Glutamatergic neuron (in vitro differentiated cells): ENCODE measurements at places on chromosomes 5 and 9. TPM values are rescaled to one million over a fixed set of nuclear protein-coding genes. Genes with fewer than 3 reads are reported as not detected.

- no peaks in the 10 kb centered on the region for H3K36me3 ChIP-seq
- H3K27ac ChIP-seq = no peak overlapping the region
- H3K4me3 ChIP-seq = no peak overlapping the region
- H3K27me3 ChIP-seq = peaks cover 4% of the 10 kb centered on the region
These were observed 87.0 kb upstream of the BOD1 start for GRCh38 chr5:173703466-173703865.

DNA sequence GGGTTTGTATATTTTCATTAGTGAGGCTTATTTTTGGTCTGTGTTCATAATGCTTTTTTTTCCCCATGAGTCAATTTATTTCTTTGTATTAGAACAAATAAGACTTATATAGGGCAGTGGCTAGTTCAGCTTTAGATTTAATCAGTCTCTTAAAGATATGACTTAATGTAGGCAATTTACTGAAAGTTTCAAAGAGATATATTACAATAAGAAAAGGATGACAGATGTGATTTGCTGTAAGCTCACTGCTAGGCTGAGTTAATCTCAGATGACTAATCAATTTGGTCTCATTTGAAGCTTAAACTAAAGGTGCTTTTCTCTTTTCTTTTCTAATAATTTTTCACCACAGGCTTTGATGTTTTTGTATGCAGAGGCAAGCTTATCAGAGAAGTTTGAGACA lies 291.8 kb upstream of the DAP start:
- H3K27me3 ChIP-seq = peaks cover 2% of the 10 kb centered on the region
- H3K36me3 ChIP-seq = peaks cover 11% of the 10 kb centered on the region
- no peak overlapping the region for H3K27ac ChIP-seq
- H3K4me1 ChIP-seq = no peaks in the 10 kb centered on the region
- DNase-seq = no peak

- no peak overlapping the region for H3K27ac ChIP-seq
- no peak overlapping the region for H3K4me3 ChIP-seq
- no peak for DNase-seq
- H3K27me3 ChIP-seq = peaks cover 2% of the 10 kb centered on the region
- H3K4me1 ChIP-seq = peaks cover 14% of the 10 kb centered on the region
These were observed 198.7 kb upstream of the KLF9 start for GRCh38 chr9:70613024-70613768.

DNA sequence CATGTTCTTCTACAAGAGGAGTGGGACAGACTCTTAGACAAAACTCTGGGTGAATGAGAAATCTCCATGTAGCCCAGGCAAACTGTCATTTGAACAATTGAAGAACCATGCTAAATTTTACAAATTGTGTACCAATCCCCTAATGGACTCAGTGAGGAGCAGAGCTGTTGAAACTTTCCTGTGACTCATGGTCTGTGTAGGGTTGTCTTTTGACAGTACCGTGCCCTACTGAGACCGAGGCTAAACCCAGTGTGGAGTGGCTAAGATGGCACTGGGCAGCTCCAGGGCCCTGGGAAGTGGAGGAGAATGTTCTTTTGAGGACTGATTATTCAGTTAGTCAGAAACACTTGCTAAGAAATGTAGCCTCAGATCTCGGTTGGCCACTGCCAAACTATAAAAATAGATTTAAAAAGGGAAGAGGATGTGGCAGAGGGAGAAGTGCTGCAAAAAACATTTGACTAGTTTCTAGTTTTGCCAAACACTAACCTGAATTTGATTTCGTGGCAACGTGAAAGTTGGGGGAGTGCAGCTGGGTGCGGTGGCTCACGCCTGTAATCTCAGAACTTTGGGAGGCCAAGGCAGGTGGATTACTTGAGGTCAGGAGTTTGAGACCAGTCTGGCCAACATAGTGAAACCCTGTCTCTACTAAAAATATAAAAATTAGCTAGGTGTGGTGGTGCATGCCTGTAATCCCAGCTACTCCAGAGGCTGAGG lies 24.7 kb downstream of the POU4F3 start:
- H3K4me1 ChIP-seq = peaks cover 19% of the 10 kb centered on the region
- no peak overlapping the region for H3K27ac ChIP-seq
- H3K4me3 ChIP-seq = no peak overlapping the region
- peaks cover 5% of the 10 kb centered on the region for H3K27me3 ChIP-seq
- H3K36me3 ChIP-seq = no peaks in the 10 kb centered on the region

- no peak overlapping the region for H3K27ac ChIP-seq
- DNase-seq = no peak
- H3K36me3 ChIP-seq = no peaks in the 10 kb centered on the region
- peaks cover 2% of the 10 kb centered on the region for H3K4me1 ChIP-seq
These were observed 119.5 kb upstream of the PLCXD3 start for GRCh38 chr5:41629897-41630296.

DNA sequence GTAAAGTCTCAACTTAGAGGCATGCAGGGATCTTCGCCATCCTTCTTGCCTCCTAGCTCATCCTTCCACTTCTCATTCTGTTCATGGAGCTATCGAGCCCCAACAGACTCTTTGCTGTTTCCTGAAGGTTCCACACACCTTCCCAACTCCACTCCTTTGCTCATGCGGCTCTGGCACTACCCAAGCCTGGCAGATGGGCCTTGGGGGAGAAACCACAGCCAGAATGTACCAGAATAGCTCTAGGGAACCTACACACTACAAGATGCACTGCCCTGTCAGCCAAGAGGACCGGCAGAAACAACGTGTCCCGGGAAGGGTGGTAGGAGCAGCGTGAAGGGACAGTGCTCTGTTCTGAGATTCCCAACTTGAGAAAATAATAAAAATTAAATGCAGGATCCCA lies 178.9 kb downstream of the GABBR2 start:
- H3K4me1 ChIP-seq = peaks cover 13% of the 10 kb centered on the region
- H3K36me3 ChIP-seq = peaks cover 4% of the 10 kb centered on the region
- DNase-seq = no peak
- H3K27me3 ChIP-seq = peaks cover 4% of the 10 kb centered on the region

- peaks cover 4% of the 10 kb centered on the region for H3K36me3 ChIP-seq
- no peak overlapping the region for H3K27ac ChIP-seq
- no peak overlapping the region for H3K4me3 ChIP-seq
- H3K27me3 ChIP-seq = peaks cover 4% of the 10 kb centered on the region
- H3K4me1 ChIP-seq = peaks cover 5% of the 10 kb centered on the region
- no peak for DNase-seq
These were observed 159.1 kb downstream of the PAX5 start for GRCh38 chr9:36874921-36875320.

- peak; percentile 85 for DNase-seq
- H3K36me3 ChIP-seq = no peaks in the 10 kb centered on the region
- H3K4me1 ChIP-seq = no peaks in the 10 kb centered on the region
- H3K27me3 ChIP-seq = peaks cover 4% of the 10 kb centered on the region
These were observed 486 bp downstream of the NPDC1 start for GRCh38 chr9:137045294-137046087.

DNA sequence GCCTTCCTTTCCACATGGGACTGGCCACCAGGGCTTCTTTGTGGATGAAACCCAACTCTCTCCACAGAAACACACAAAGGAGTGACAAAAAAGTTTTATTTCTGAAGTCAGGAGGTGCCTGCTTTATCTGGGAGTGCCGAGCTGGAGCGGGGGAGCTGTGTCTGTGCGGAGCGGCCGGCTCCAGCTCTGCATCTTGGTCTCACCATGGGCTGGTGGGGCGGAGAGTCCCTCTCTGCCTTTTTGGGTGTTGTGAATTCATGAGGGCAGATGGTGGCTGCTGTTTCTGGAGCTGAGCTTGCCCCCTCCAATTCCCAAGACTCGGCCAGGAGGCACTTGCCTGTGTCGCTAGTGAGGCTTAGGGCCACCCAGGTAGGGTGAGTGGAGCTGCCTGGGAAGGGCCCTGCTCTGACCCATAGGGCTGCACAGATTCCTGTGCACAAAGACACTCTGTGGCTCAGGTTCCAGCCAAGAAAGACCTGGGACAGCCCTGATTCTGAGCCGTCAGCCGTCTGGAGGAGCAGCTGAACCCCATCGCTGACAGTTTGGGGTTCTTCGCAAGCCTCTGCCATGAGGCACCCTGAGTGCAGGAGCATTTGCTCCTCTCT lies 1.4 kb downstream of the DBH start:
- no peak for DNase-seq
- H3K27ac ChIP-seq = no peak overlapping the region

GRCh38 chr9:38160613-38161215 lies 91.7 kb upstream of the SHB start:
- no peak overlapping the region for H3K27ac ChIP-seq
- H3K27me3 ChIP-seq = peaks cover 7% of the 10 kb centered on the region
- peaks cover 2% of the 10 kb centered on the region for H3K4me1 ChIP-seq
- H3K4me3 ChIP-seq = no peak overlapping the region
- peak; percentile 76 for DNase-seq

PPP3R2 gene
- total RNA-seq = not detected

GRCh38 chr9:97793067-97793466 lies 60.0 kb upstream of the FOXE1 start:
- H3K27ac ChIP-seq = no peak overlapping the region
- H3K36me3 ChIP-seq = peaks cover under 1% of the 10 kb centered on the region
- H3K27me3 ChIP-seq = no peaks in the 10 kb centered on the region
- no peak overlapping the region for H3K4me3 ChIP-seq
- DNase-seq = no peak
- no peaks in the 10 kb centered on the region for H3K4me1 ChIP-seq

- H3K27me3 ChIP-seq = no peaks in the 10 kb centered on the region
- no peak overlapping the region for H3K4me3 ChIP-seq
- DNase-seq = no peak
- no peaks in the 10 kb centered on the region for H3K36me3 ChIP-seq
- H3K27ac ChIP-seq = no peak overlapping the region
These were observed 14.5 kb downstream of the ANP32B start for GRCh38 chr9:97997330-97998276.

DNA sequence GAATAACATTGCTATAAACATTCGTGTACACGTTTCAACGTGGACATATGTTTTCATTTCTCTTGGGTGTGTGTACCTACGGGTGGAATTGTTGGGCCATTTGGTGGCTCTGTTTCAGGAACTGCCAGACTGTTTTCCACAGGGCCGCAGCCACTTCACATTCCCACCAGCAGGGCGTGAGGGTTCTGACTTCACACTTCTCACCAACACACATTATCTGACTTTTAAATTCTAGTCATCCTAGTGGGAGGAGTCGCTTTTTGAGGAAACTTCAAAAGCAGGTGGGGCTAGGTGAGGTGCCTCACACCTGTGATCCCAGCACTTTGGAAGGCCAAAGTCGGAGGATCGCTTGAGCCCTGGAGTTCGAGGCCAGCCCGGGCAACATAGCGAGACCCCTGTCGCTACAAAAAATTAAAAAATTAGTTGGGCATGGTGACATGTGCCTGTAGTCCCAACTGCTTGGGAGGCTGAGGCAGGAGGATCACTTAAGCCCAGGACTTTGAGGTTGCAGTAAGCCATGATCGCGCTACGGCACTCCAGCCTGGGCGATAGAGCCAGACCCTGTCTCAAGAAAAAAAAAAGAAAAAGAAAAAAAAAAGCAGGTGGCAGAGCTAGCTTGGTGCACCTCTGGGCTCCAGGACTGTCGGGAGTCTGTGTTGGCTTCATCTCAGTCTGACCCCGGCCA lies 28.5 kb downstream of the TSPAN17 start:
- H3K27me3 ChIP-seq = peaks cover 6% of the 10 kb centered on the region
- H3K27ac ChIP-seq = no peak overlapping the region
- peaks cover 14% of the 10 kb centered on the region for H3K4me1 ChIP-seq
- no peak overlapping the region for H3K4me3 ChIP-seq

DNA sequence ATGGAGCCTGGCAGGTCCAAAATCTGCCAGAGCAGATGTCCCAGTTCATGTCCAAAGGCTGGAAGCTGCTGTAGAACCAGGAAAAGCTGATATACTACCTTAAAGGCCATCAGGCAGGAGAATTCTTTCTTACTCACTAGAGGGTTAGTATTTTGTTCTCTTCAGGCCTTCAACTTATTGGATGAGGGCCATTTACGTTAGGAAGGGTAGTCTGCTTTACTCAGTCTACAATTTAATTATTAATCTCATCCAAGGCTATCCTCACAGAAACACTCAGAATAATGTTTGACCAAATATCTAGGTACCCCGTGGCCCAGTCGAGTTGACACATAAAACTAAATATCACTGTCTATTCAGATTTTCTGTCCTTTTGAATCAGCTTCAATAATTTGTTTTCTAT lies 437.4 kb downstream of the TLE4 start:
- no peak overlapping the region for H3K4me3 ChIP-seq
- H3K4me1 ChIP-seq = no peaks in the 10 kb centered on the region
- DNase-seq = no peak
- H3K27ac ChIP-seq = no peak overlapping the region
- peaks cover 10% of the 10 kb centered on the region for H3K36me3 ChIP-seq

FGF1 gene
- not detected for total RNA-seq

DNA sequence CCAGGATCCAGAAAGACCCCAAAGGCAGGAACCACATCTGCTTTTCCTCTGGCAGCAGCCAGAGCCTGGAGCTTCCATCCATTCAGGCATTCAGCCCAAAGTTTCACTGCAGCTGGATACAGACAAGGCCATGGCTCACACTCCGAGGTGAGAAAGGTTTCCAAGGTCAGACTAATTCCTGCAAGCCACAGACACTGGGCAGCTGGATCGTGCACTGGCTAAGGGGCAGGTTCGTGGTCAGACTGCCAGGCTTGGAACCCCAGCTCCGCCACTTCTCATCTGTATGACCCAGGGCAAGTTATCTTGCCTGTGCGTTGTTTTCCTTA lies 36.9 kb downstream of the SPOCK1 start:
- H3K4me3 ChIP-seq = no peak overlapping the region
- no peaks in the 10 kb centered on the region for H3K4me1 ChIP-seq
- H3K27me3 ChIP-seq = peaks cover 1% of the 10 kb centered on the region
- no peak for DNase-seq
- no peak overlapping the region for H3K27ac ChIP-seq

CDO1 gene
- 136 TPM for total RNA-seq

- no peaks in the 10 kb centered on the region for H3K27me3 ChIP-seq
- no peaks in the 10 kb centered on the region for H3K36me3 ChIP-seq
- H3K4me3 ChIP-seq = no peak overlapping the region
- H3K4me1 ChIP-seq = no peaks in the 10 kb centered on the region
- DNase-seq = no peak
- no peak overlapping the region for H3K27ac ChIP-seq
These were observed 25.2 kb upstream of the NREP start for GRCh38 chr5:111782216-111782615.

CARTPT gene
- not detected for total RNA-seq

GRCh38 chr5:32814141-32814540 lies 103.0 kb downstream of the NPR3 start:
- no peaks in the 10 kb centered on the region for H3K4me1 ChIP-seq
- no peaks in the 10 kb centered on the region for H3K27me3 ChIP-seq
- H3K36me3 ChIP-seq = no peaks in the 10 kb centered on the region
- no peak overlapping the region for H3K4me3 ChIP-seq
- H3K27ac ChIP-seq = no peak overlapping the region

CD14 gene
- total RNA-seq = 0.64 TPM

FAM170A gene
- total RNA-seq = not detected

- no peak for DNase-seq
- H3K27me3 ChIP-seq = no peaks in the 10 kb centered on the region
- H3K4me3 ChIP-seq = no peak overlapping the region
- no peak overlapping the region for H3K27ac ChIP-seq
These were observed 33.7 kb downstream of the FBXO10 start for GRCh38 chr9:37542488-37542887.

DNA sequence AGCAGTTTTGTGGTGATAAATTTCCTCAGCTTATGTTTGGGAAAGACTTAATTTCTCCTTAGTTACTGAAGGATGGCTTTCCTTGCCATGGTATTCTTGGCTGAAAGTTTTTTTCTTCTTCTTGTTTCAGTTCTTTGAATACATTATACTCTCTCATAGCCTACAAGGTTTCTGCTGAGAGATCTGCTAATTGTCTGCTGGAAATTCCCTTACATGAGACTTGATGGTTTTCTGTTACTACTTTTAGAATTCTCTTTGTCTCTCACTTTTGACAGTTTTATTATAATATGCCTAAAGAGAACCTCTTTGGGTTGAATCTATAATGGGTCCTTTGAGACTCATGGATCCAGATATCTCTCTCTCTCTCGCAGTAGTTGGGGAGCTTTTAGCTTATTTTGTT lies 693.6 kb downstream of the PRELID2 start:
- H3K27me3 ChIP-seq = no peaks in the 10 kb centered on the region
- no peaks in the 10 kb centered on the region for H3K36me3 ChIP-seq
- H3K4me1 ChIP-seq = no peaks in the 10 kb centered on the region
